ENCODE measurements at places on chromosomes 3 and 15. TPM values are rescaled to one million over a fixed set of nuclear protein-coding genes. Genes with fewer than 3 reads are reported as not detected.

The FAN1 gene
- total RNA-seq: 10.1 TPM

DNA sequence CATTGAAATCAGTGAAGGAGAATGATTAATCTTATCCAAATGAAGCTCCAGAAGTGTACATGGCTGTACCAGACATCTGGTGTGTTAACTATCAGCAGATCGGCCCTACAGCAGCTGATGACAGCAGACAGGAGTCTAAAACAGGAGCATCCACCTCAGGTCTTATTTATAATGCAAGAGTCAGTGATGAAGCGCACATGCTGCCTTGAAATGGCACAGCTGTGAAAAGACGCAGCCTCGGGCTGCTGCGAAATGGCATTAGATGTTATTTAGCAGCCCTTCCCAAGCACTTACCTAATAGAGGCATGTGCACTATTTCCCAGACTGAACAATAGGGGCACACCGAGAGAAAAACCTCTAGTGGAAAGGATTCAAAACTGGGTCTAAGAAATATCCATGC lies 472.3 kb upstream of the CBLB start:
- DNase-seq: no peak
- H3K4me1 ChIP-seq: no peaks in the 10 kb centered on the region
- no peaks in the 10 kb centered on the region for H3K36me3 ChIP-seq
- H3K27ac ChIP-seq: no peak overlapping the region
- no peaks in the 10 kb centered on the region for H3K27me3 ChIP-seq
- no peak overlapping the region for H3K4me3 ChIP-seq

- DNase-seq: no peak
- peaks cover 4% of the 10 kb centered on the region for H3K4me1 ChIP-seq
- no peak overlapping the region for H3K27ac ChIP-seq
- no peak overlapping the region for H3K4me3 ChIP-seq
Measured at GRCh38 chr3:59443618-59444293, 393.9 kb upstream of the CFAP20DC start.

DNA sequence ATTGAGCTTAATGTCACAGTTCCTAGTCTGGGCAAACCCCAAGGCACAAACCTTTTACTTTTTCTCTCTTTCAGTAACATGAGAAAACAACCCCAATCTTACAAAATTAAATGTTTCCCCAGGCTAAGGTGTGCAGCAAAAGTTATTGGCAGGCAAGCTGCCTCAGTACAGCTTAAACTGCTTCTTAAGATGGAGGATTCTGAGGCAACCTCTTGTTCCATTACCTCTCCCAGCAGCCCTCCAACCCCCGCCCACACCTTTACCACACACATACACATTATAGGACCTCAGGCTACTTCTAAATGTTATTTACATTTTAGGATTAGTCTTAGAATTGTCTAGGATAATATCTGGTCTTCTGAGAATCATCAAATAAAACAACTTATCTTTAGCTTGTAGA lies 22.3 kb upstream of the CBLB start:
- no peak overlapping the region for H3K27ac ChIP-seq
- no peak for DNase-seq
- no peak overlapping the region for H3K4me3 ChIP-seq
